Stimulated activated CD4-positive, alpha-beta T cell treated with anti-CD3 and anti-CD28 coated beads, Interleukin-1b, Interleukin-23, amount 100 ng/mL, for 1 hour (primary cell): ENCODE measurements at places on chromosomes 1 and 21.

DNA sequence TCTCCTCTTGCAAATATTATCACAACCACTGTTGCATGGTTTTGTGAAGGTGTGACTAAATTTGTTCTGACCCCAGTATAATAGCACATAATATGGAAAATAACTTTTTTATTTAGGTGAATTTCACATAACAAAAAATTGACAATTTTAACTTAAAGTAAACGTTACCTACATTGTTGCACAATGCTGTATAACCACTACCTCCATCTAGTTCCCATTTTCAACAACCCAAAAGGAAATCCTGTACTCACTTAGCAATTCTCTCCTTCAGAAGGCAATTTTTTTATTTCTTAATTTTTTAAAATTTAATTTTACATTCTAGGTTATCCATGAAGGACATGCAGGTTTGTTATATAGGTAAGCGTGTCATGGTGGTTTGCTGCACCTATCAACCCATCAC, 95.2 kb downstream of the KCNJ6 start:
- DNase-seq: no peak

- DNase-seq: no peak
Observed at GRCh38 chr1:118151312-118151937, 33.6 kb downstream of the SPAG17 start.

DNA sequence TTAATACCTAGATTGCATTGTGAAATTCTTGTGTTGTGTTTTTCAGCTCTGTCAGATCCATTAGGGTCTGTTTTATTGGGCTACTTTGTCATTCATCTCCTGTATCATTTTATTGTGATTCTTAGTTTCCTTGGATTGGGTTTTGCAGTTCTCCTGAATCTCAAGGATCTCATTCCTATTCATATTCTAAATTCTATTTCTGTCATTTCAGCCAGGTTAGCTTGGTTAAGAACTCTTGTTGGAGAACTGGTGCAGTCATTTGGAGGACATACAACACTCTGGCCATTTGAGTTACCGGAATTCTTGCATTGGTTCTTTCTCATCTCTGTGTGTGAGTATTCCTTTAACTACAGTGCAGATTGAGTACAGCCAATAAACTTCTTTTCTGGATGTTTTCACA, 159.6 kb downstream of the FAM78B start:
- no peak for DNase-seq

DNA sequence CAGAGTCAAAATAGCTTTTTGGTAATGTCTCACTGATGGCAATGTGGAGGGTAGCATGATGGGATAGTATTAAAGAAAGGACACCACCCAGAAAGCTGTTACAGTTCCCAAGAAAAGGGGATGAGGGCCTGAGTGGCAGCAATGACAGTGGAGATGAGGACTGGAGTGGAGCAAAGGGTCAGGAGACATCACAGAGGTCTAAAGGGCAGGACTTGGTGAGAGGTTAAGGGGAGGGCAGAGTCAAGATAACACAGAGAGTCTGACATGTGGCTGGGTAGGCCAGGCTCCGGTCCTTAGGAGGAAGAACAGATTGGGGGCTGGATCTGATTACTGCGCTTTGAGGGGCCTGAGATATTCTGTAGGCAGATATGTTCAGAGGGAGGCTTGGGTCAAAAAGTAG, 19.3 kb downstream of the ELF3 start:
- no peak for DNase-seq

- DNase-seq: no peak
Observed at GRCh38 chr1:230922620-230923019, 54.3 kb upstream of the C1orf198 start.

- no peak for DNase-seq
Observed at GRCh38 chr1:39575191-39576015, 1.2 kb downstream of the PABPC4 start.

GRCh38 chr1:18191481-18192155, 84.0 kb downstream of the IGSF21 start:
- DNase-seq: no peak

GRCh38 chr1:234756857-234757256, 146.9 kb upstream of the IRF2BP2 start:
- DNase-seq: no peak

DNA sequence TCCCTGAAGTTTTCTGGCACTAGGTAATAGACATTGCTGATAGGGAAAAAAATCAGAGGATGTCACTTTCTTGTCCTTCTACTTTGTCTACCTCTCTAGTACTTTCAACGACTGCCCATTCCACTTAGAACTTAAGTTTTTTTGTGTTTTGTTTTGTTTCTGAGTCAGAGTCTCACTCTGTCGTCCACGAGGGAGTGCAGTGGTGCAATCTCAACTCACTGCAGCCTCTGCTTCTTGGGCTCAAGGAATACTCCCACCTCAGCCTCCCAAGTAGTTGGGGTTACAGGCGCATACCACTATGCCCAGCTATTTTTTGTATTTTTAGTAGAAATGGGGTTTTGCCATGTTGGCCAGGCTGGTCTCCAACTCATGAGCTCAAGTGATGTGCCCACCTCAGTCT, 79.2 kb downstream of the SGIP1 start:
- no peak for DNase-seq
